ENCODE measurements at places on chromosomes 3 and 15.

GRCh38 chr3:161851941-161852566, 355.4 kb downstream of the OTOL1 start:
- DNase-seq: no peak

- no peak for DNase-seq
These were observed 177.7 kb downstream of the SMAD6 start for GRCh38 chr15:66879531-66880368.

GRCh38 chr3:51350751-51351150, 34.3 kb upstream of the MANF start:
- DNase-seq: no peak

DNA sequence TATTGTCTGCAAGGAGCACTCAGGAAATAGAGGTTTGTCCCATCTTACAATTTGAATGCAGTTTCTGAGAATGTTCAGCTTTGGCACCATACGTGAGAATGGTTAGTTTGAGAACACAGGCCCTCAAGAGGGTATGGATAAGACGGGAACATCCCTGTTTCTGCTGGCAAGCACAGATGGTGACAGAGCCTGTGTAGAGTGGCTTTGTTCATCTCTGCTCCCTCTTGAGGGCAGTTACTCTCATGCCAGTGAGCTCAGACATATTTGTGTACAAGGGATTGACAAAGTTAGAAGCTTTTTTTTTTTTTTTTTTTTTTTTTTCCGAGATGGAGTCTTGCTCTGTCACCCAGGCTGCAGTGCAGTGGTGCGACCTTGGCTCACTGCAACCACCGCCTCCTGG, 71.5 kb upstream of the FILIP1L start:
- no peak for DNase-seq

GRCh38 chr3:132351222-132351806, 34.1 kb downstream of the ACP3 start:
- no peak for DNase-seq

DNA sequence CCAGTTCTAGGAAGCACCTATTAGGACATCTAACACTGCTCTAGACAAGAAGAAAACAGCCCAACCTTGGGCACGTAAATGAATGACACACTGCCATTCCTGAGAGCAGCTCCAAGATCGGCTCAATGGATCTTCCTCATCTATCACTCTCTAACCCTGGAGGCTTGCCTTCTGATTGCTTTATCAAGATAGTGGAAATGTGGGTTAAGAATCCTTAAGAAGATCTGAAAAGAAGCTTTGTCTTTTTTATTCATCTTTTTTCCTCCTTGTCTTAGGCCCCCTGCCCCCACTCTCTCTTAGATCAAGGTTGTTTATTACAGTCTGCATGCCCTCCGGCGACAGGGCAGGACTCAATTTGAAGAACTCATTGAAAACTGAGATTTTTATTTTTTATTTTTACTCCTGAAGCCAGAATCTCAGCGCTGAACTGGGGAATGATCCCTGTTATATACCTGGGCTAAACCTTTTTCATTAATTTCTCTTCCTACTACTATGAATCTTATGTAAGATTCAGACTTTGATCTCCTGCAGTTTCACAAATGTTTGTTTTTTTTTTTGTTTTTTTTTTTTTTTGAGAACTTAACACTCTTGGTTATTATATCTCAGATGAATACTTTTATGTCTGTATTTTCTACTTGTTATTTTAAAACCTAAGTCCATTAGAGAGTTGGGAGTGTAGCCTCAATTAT, 219.5 kb downstream of the SV2B start:
- DNase-seq: no peak

- DNase-seq: no peak
These were observed 205.6 kb upstream of the GRM7 start for GRCh38 chr3:6655275-6655674.

- DNase-seq: no peak
These were observed 23.8 kb downstream of the FEM1B start for GRCh38 chr15:68301301-68301700.

DNA sequence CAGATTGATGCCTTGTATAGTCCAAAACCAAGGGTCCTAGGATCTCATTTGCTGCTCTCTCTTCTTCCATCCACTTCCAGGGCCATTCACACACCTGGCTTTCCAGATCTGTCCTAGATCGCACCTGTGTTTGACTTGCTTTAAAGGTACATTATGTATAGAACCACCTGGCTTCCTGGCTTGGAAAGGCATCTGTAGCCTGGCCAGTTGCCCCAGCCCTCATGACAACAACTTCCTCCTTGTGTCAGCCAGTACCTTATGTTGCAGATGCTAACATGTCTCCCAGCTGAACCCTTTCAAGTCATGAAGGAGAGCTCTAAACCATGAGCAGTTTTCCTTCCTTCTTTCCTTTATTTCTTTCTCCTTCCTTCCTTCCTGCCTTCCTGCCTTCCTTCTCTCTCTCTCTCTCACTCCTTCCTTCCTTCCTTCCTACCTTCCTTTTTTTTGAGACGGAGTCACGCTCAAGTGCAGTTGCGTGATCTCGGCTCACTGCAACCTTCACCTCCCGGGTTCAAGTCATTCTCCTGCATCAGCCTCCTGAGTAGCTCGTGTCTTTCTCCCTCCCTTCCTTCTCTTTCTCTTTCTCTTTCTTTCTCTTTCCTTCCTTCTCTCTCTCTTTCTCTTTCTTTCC, 2.5 kb upstream of the HTR3C start:
- DNase-seq: no peak

GRCh38 chr3:172511783-172512762, 11.2 kb downstream of the TNFSF10 start:
- peak; percentile 57 for DNase-seq

- DNase-seq: no peak
These were observed 961.5 kb upstream of the NR2F2 start for GRCh38 chr15:95368755-95369601.

GRCh38 chr15:95078003-95078402, 846.6 kb downstream of the MCTP2 start:
- DNase-seq: no peak

DNA sequence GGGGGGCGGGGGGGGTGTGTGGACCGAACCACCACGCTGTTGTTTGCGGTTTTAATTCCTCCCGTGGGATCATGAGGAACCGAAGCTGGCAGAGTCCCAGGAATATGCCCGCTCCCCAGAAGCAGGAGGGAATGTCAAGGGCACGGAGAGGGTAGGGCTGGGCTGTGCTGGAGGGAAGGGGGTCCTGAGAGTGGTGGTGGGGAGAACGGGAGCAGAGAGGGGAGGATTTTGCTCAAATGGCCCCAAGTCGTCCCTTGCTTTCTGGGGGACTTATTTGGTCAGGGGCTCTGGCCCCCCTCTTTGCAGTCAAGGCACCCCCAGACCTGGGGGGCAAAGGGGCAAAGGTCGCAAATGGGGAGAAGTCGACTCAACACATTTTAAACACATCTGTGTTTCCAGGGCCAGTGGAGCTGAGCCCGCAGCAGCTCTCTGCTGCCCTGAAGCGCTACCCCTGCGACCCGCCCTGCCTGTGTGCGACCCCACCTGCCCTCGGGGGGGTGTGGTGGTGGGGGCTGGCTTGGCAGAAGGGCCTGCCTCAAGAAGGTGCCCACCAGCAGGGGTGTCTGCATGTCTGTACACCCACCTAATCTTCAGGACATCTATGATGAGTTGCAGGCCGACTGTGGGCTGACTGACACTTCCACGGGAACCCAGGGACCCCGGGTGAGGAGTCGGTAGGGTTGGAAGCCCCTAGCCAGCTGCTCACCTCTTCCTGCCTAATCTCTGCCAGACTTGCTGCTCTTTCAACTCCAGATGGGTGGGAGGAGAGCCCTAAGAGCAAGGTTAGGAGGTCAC, 602 bp upstream of the ATP2B2 start:
- no peak for DNase-seq

DNA sequence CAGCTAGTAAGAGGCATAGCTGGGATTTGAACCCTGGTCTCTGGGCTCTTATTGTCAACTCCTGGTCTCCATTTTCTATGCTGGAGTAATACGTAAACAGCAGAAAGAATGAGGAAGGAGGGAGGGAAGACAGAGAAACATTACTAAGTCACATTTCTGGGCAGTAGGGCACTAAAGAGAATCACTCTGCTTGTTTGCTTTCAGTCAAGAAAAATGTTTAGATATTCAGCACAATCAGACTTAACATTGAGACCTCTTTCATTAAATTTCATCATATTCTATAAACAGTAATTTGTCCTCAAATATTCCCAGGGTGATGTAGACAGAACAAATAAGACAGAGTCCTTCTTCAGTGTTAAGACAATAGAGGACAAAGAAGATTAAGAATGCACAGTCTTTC, 67.7 kb upstream of the BNC1 start:
- no peak for DNase-seq

- peak; percentile 1 for DNase-seq
These were observed 88.9 kb downstream of the ASB7 start for GRCh38 chr15:100691321-100691720.

DNA sequence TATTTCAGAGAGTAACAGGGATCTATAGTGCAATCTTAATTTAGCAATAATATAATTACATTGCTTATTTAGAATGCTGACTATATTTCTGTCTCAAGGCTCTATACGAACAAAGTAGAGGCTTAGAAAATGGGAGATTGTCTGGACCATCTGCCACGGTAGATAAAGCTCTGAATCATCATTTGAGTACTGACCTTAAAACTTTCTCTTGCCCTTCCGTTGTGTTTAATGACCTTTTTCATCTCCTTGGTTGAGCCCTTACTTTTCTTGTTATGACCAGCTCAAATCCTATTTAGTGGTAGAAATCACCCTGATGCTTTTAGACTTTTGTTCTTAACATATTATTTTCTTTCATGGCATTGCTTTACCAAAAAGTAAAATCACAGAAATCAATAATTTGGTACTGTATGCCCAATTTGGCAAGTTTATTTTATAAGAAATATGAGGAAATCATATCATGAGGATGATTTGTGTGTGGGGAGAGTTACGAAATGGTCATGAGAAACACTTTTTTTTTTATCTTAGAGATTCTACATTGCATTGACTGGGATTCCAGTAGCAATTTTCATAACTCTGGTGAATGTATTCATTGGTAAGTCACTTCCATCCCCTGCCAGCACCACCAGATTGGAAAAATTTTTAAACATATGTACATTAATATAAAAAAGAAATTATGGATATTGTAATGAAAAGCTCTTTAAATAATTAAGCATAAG, 11.0 kb downstream of the NDUFB5 start:
- no peak for DNase-seq

GRCh38 chr3:124854009-124854408, 33.2 kb downstream of the ITGB5 start:
- no peak for DNase-seq

DNA sequence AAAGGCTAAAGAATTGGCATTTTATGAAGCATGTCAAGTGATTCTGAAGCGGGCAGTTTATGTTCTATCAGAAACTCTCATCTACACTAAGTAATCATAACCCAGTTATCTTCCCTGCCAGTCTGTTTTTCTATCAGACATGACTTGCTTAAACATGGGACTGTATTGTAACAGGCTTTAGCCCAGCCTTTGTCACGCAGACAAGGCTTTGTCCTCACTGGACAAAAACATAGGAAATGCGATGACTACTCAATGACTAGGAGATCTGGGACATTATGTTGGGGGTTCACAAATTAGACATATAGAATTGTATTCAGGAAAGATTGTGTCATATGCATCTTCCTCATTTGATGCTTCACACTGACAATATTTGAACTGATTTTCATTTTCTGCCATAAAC, 115.5 kb downstream of the GADL1 start:
- no peak for DNase-seq

GRCh38 chr15:66698318-66698961, 3.6 kb upstream of the SMAD6 start:
- peak; percentile 74 for DNase-seq

- DNase-seq: no peak
These were observed 1313.0 kb upstream of the GBE1 start for GRCh38 chr3:83074485-83074884.

DNA sequence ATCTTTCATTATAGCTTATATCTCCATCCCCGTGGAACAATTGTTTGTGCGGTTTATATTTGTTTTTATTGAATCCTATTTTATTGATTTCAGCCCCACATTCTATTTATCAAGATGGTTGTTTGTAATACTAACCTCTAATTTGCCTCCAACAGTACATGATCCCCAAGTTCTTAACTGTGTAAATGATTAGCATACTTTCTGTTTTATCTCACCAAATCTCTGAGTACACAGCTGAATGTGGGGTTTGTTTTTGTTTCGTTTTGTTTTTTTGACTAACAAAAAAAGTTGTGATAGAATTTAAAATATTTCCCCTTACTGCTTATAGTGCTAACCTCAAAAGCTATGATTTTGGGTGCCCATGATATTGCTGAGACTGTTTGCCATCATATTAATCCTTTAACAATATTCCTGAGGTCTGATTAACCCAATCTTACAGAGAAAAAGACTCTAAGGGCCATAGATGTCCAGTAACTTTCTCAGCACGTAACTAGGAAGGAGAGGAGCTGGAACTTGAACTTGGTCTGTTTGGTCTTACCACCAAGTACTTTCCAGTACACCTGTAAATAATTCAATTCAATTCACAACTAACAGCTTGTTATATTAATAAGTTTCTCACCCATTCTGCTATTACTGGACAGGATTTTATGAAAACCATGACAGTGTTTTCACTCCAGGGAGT, 789.8 kb downstream of the TUSC7 start:
- no peak for DNase-seq

GRCh38 chr15:66883284-66883911, 181.4 kb downstream of the SMAD6 start:
- peak; percentile 100 for DNase-seq

DNA sequence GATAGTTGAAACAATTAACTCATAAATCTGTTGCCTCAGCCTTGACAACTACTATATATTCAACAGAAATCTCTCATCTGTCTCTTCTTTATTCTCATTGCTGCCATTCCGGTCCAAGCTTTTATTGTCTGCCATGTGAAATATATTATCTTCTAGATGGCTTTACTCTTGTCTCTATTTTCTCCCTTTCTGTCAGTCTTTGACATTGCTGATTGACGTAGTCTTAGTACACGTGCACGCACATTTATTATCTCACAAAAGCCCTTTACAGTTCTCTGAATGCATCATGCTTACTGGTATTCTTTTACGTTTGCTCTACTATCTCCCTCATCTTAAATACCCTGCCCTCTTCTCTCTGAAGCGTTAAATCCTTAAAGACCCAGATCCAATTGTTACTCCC, 5.6 kb downstream of the PDIA3 start:
- no peak for DNase-seq

DNA sequence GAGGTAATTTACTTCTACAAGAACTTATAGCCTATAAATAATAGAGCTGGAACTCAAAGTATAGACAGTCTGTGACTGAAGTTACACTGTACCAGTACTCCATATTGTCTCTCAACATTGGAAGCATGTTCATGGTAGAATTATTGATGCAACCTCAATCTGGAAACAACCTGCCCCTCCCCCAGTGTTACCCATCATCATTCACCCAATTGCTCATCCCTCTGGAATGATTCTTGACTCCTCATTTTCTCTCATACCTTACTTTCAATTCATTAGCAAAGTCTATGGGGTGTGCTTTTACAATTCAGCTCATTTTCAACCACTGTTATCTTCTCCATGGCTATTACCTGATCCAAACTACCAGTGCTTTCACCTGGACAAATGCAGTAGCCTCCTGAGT, 151.7 kb downstream of the CPNE4 start:
- DNase-seq: no peak

GRCh38 chr3:142724682-142725356, 985 bp downstream of the TRPC1 start:
- peak; percentile 54 for DNase-seq

- no peak for DNase-seq
These were observed 74.5 kb upstream of the C15orf61 start for GRCh38 chr15:67446449-67446848.

Measured in NCI-H226 (cell line).